ENCODE measurements at places on chromosomes 13 and 19.
A peak's percentile ranks its signal among the peaks of the same experiment; 100 is the strongest.

- no peak for DNase-seq
Measured at GRCh38 chr19:13173139-13173737, 23.0 kb downstream of the IER2 start.

DNA sequence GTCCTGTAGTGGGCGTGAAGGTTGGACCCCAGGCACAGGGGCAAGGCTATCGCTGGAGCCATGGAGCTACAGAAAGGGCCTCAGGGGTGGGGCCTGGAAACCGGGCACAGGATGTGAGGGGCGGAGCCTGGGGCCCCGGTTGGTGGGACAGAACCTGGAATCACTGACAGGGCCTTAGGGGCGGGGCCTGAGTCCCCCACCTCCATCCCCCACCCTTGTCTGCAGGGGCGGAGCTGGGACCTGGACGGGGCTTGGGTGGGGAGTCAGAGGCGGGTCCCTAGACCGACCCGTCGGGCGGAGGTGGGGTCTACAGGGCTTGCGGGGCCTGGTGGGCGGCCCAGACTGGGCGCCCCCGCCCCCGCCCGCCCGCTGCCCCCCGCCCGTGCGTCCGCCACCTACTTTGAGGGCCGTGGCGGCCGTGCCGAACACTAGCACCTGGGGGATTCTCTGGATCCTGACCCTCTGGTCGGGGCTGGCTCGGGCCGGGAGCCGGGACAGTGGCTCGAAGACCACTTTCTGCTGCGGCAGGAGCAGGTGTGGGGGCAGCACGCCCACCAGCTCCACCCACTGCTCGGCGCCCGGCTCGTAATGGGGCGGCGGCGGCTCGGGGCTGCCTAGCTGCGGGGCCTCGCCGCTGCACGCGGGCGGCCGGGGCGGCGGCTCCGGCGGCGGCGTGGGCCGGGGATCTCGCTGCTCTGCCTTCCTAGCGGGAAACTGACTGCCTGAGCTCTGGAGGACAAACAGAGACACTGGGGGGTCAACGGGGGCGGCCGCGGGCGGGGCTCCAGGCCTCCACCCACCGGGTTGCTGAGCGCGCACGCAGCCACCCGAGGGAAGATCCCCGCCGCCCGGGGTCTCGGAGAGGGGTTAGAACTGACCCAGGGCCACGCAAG, 26.3 kb downstream of the DCAF15 start:
- DNase-seq = no peak

DNA sequence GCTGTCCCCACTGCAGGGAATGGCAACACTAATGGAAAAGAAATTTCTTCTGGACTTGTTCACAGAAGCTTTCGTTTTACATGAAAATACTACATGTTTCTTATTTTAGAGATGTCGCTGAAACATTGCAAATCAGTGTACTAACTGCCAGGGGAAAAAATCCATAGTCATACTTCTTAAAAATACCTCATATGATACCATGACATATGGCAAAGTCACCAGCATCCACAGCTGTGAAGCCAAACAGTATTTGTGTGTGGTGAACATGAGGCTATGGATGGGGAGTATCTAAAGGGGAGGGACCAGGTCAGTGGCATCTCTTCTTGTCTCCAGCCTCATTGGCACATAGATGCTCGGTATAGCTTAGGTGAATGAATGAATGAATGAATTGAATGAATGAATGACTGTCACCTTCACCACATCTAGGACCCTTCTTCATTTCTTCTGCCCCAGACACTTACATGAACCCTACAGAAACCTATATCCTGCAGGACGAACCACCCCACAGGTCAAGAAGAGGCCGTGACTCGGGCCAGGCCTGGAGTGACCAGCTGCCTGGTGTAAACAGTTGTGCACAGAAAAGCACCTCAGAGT, 14.6 kb upstream of the CD33 start:
- no peak for DNase-seq

GRCh38 chr13:48571126-48571913, 38.4 kb upstream of the RCBTB2 start:
- DNase-seq = no peak

DNA sequence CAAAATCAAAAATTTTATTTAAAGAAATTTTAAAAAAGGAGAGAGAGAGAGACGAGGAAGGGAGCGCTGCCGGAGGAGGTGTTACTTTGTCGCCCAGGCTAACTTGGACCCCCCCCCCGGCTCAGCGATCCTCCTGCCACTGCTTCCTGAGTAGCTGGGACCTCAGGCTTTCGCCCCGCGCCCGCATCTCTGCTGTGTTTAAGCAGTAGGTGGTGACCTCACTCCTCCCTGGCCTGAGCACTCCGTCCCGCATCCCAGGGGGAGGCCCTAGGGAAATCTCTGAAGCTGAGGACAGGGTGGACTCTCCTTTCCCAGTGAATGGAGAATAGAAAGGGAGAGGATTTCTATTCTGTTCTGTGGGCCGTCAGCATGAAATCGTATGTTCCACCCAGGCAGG, 485 bp upstream of the ZNF845 start:
- no peak for DNase-seq

DNA sequence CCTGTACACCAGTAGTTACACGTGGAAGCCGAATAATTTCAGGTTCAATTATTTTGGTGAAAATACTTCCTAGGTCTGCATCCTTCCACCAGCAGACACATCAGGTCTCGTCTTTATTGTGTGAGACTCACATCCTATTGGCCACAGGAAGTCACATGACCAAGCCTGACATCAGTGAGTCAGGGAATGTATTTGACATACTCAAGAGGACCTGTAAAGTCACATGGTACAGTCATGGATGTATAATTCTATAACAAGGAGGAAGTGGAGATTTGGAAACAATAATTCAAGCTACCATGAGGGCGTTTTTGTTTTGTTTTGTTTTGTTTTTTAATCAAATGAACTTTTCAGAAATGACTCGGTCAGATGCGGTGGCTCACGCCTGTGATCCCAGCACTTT, 9.3 kb upstream of the HIF3A start:
- no peak for DNase-seq

DNA sequence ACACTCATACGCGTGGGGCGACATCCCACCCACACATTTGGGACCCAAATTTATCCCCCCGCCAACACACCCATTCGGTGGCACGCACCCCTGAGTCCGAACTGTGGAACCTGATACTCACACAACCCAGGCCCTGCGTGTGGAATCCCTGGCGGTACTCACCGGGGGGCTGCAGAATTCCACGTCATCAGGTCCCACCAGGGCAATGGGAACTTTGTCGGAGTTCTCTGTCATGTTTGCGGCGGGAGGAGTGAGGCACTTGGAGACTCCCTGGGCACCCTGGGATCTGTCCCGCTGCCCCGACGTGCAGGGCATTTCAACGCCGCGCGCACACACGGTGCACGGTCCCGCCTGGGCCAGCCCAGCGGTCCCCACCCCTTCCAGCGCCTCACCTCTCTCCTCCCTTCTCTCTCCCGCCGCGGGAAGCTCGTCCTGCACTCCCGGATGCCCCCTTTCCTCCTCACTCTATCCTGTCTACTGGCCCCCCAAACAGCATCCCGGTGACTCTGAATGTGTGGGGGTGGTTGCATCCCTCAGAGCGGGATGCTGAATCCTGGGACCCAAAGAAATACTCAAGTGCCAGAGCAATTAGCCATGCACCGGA, at the start of gene CNMD:
TSS of gene CNMD (minus strand) at position 353 of the 604 bp plus-strand sequence. CDS start at position 234, 119 bp downstream.
- DNase-seq = no peak

- DNase-seq = no peak
Measured at GRCh38 chr19:13262450-13262849, 112.2 kb downstream of the IER2 start.

GRCh38 chr19:13712767-13713201, 51.5 kb upstream of the MRI1 start:
- no peak for DNase-seq

DNA sequence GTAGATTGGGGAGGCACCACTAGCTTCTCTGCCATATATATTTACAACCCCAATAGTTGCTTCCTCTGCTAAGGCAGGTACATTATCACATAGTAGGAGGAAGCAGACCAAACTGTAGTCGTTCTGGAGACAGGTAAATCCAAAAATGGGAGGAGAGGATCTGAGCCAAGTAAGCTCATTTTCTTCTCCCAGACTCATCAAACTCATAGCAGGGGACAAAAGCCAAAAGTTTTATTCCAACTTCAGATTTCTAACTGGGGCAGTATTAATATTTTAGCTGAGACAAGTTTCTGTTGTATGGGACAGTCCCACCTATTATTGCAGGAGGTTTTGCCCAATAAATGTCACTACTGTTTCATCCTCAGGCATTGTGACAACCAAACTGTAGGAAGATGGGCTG, 7.8 kb upstream of the IGSF23 start:
- DNase-seq = no peak

DNA sequence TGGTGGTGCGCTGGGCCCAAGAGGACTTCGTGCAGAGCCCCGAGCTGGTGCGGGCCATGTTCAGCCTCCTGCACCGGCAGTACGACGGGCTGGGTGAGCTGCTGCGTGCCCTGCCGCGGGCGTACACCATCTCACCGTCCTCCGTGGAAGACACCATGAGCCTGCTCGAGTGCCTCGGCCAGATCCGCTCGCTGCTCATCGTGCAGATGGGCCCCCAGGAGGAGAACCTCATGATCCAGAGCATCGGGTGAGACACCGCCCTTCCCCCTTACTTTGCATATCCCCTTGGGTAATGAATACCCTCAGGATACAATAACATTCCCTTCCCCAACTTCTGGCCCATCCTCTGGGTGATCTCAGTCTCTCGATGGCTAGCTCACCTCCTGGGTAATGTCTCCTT, 60.9 kb downstream of the RYR1 start:
- DNase-seq = no peak

GRCh38 chr13:105410602-105411001, 1124.9 kb downstream of the EFNB2 start:
- DNase-seq = no peak

GRCh38 chr13:106186366-106187030, 349.0 kb downstream of the EFNB2 start:
- DNase-seq = no peak

DNA sequence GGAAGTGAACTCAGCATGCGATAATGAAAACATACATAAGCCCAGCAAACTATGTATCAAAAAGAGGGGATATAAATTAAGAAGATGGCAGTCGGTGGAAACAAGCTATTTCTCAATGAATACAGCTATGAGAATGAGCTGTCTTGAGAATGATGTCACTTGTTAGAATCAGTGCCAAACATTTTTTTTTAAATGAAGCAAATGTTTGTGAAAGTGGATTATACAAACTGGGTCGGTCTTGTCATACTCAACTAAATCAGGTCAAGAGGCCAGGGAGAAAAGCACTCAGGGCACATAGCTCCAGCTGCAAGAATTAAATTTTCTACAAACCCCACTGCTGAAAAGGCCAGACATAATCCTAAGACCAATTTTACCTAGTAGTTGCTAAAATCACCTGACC, 1048.4 kb downstream of the SLITRK1 start:
- no peak for DNase-seq

DNA sequence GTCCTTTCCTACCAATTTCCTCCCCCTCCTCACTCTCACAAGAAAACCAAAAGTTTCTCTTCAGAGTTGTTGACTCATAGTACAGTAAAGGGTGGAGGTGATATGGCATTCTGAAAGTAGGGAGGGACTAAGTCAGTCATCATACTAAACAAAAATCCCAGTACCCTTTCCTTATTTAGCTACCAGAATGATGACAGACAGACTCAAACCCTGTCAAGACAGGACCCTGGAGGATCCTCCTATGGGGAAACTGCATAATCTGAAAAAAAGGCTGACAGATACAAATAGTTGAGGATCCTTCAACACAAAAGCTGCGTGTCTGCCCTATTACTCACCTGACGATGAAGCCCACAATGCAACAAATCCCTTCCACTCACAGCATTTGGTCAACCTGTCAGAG, 55.5 kb downstream of the CYSLTR2 start:
- DNase-seq = no peak

- no peak for DNase-seq
Measured at GRCh38 chr13:33730147-33730546, 87.8 kb upstream of the RFC3 start.

- DNase-seq = no peak
Measured at GRCh38 chr19:16516381-16516780, 20.2 kb downstream of the C19orf44 start.

DNA sequence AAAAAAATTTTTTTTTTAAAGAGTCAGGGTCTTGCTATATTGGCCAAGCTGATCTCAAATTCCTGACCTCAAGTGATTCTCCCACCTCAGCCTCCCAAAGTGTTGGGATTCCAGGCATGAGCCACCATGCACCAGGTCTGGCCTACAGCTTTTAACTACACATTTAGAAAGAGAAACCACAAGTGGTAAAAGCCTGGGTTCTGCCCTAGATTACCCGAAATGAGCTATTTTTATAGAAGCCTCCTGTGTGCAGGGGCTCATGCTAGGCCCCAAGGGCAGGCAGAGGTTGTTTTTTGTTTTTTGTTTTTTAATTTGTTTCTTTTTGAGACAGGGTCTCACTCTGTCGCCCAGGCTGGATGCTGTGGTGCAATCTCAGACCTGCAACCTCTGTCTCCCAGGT, 14.0 kb upstream of the MYADM start:
- no peak for DNase-seq

DNA sequence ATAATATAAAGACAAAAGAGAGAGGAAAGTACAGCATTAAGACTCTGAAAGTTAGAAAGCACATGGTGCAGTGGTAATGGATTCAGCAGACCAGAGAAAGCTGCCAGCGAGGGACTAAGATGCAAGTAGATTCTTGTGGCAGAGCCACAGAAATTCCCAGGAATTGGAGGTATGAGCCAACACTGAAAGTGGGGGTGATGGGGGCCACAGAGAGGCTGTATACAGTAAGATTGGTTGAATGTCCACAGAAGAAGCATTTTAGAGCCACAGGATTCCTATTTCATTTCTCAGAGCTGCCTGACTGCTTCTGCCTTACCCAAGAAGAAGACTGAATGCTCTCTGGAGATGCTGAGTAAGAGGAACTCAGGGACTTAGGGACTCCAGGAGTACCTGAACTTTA, 295.0 kb downstream of the LMO7 start:
- DNase-seq = no peak

DNA sequence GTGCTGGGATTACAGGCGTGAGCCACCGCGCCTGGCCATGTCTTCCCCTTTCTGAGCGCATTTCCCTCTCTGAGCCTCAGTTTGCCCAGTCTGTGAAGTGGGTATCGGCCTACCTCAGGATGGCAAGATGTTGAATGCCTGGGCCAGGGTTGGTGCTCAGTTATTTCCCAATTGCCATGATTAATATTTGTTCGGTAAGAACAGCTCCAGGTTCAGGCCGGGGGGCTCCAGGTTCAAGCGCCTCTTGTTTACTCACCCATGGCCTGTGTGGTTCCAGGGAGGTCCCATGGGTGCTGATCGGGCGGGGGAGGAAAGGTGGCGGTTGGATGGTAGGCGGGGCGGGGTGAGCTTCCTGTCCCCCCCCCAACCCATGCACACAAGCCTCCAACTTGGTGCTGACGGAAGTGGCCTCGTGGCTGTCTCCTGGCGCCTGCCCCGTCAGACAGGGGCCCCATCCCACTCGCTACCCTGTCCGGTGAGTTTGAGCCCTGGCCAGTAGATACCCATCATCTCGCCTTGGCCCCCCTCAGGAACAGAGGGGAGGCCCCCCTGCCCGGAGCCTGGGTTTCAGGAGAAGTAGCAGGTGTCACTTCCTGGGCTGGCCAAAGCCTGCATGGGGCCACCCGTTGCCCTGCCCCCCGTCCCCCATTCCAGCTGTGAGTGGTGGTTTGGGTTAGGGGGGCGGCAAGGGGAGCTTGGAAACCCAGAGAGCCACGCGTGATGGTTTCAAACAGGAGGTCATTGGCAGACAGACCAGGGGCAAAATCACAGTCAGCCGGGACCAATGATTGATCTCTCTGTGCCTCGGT, at the start of gene FCHO1:
TSS of gene FCHO1 (plus strand) at position 375 of the 809 bp plus-strand sequence. CDS start 3,688 bp downstream, outside the sequence.
- peak; percentile 83 for DNase-seq

GRCh38 chr13:113057084-113057483, 48.5 kb upstream of the F7 start:
- no peak for DNase-seq

GRCh38 chr19:34176581-34176980, 4.3 kb downstream of the LSM14A start:
- no peak for DNase-seq

GRCh38 chr13:98782654-98783053, 30.2 kb upstream of the SLC15A1 start:
- DNase-seq = no peak

All from T-helper 2 cell treated with Interferon-gamma antibody and Interleukin-4, amounts not matched to agents 5 μg/mL and 100 μg/mL, for 36 hours (primary cell).